ENCODE measurements at places on chromosomes 2 and 18.

DNA sequence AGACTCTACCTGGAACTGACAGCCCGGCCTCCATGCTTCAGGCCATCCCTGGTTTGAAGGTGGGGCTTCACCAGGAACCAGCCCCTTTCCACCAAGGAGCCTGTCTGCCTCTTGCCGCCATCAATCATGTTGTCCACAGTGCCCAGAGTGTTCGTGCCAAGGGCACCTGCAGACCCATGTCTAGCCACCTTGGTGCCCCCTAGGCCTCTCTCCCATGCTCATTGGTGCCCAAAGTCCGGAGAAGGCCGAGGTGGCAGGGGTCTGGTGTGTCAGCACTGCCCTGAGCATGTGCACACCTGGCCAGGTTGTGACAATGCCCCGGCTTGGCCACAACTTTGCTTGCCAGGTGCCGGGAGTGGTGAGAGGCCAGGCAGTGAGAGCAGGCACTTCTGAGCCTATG, 114.8 kb downstream of the COPS8 start:
- DNase-seq = no peak

GRCh38 chr2:233976690-233977294, 59.6 kb downstream of the TRPM8 start:
- DNase-seq = no peak

DNA sequence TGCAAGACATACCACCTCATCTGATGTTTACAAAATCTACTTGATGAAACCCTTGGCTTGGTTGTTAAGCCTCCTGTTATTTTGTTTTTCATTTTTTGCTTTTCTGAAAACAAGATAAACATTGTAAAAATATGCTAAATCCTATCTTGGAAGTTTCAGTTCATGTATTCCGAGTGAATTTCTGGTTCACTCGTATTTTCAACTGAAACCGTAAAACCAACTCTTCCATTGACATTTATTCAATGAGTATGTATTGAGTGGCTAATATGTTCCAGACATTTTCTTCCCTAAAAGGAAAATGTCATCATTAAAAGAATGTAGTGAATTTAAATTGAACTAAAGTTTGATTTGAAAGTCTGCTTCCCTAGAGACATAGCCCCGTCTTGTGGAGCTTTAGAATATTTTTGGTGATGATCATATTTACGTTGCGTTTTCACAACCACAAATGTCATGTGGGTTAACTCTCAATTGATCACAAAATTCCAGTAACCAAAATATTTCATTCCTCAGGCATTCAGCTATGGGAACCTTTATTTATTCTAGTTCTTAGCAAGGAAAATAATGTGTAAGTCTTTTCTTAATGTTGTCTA, 204.2 kb downstream of the MBD2 start:
- DNase-seq = no peak

DNA sequence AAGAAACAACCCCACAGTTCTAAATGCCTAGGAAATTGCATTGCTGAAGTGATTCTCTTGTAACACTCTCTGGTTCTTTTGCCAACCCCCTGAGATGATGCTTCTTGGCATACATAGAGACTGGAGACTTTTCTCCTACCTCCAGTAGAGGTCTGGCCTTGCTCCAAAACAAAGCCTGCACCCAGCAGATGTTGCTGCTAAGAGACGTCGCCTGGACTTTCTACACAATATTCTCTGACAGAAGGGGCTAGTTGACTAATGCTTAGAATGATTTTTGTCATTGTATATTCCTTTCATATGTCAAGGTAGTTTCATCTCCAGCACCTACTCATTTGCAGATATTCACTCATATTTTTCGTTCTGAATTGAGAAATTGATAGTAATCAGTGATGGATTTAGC, 24.6 kb downstream of the SOWAHC start:
- no peak for DNase-seq
